ENCODE measurements at places on chromosomes 4 and X.

DNA sequence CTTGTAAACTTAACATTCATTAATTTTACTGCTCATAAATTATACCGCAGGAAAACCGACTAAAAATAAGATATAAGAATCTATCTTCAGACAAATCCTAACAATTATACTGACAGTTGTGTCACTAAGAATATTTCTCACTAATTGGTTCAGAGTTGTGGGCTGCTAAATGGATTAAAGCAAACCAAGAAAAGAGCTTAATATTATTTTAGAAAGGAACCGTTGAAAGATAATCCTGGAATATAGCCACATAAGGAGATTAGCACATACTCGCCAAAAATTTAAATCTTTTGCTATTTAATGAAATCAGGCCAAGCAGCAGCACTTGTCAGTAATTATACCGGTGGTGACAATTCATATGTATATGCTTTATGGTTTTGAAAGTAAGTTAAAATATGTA lies 132.8 kb downstream of the SLIT2 start:
- H3K27me3 ChIP-seq: no peaks in the 10 kb centered on the region
- H3K27ac ChIP-seq: no peak overlapping the region
- no peak for DNase-seq
- H3K36me3 ChIP-seq: no peaks in the 10 kb centered on the region
- H3K4me1 ChIP-seq: no peaks in the 10 kb centered on the region
- no peak overlapping the region for H3K4me3 ChIP-seq

DNA sequence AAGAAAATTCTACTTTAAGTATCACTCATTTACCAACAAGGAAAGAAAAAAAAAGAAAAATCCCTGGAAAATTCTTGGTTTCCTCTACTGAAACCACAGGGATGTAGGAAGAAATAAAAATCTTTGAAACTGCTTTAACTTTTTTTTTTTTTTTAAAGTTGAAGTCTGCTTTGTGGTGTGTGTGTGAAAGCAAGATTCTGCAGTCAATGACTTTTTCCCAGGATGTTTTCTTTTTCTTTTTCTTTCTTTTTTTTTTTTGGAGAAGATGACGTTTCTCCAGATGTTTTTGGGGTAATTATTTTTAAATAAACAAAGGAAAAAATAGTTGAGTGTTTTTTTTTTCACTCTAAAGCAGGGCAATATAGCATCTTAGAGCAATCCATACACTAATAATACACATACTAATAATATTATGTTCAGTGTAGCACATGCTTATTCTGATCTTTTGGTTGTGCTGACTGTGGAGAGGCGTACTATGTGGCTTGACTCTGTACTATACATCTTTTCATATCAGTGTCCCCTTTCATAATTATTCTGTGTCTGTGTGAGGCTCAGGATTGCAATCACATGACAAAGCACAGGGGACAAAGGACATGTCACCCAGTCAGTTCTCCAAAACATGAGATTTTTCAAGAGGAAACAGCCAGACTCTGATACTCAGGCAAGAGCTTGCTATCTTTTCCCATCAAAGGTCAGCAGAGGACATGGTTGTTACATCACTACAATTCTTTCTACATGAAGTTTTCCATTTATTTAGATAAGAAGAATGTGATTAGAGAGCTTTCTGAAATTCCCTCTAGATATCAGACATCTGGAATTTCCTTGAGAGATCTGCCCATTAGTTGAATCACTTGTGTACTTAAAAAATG lies 111.0 kb downstream of the PDE5A start:
- no peak overlapping the region for H3K27ac ChIP-seq
- H3K4me3 ChIP-seq: no peak overlapping the region
- no peaks in the 10 kb centered on the region for H3K4me1 ChIP-seq
- H3K36me3 ChIP-seq: no peaks in the 10 kb centered on the region

- no peak overlapping the region for H3K4me3 ChIP-seq
- no peak overlapping the region for H3K27ac ChIP-seq
- no peaks in the 10 kb centered on the region for H3K27me3 ChIP-seq
- no peaks in the 10 kb centered on the region for H3K4me1 ChIP-seq
Measured at GRCh38 chr4:99507349-99507748, 3.5 kb upstream of the C4orf17 start.

DNA sequence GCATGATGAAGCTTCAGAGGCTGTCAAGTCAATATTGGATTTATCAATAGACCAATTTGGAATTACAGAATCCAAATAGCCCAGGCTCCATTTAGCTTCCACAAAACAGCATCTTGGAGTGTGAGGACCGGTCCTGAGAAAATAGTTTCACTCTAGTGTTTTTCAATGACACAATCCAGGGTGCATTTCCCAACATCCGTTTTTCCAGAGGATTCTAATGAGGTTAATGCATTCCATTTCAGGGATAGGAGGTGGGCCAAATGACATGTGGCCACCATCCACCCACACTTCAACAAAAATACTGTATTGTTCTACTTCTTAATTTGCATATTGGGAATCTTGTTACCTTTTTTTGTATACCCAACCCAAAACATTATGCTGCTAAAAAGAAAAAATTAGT lies 229.8 kb upstream of the LDB2 start:
- no peak for DNase-seq
- H3K4me1 ChIP-seq: peaks cover 3% of the 10 kb centered on the region
- H3K4me3 ChIP-seq: no peak overlapping the region
- H3K36me3 ChIP-seq: no peaks in the 10 kb centered on the region
- no peak overlapping the region for H3K27ac ChIP-seq

GRCh38 chr4:158710814-158711213 lies 12.4 kb downstream of the PPID start:
- H3K4me3 ChIP-seq: no peak overlapping the region
- no peak overlapping the region for H3K27ac ChIP-seq
- H3K27me3 ChIP-seq: peaks cover 2% of the 10 kb centered on the region
- H3K4me1 ChIP-seq: no peaks in the 10 kb centered on the region
- H3K36me3 ChIP-seq: 0 out of 2 replicates have a peak, but pooled peaks cover 2% of the 10 kb centered on the region
- no peak for DNase-seq

DNA sequence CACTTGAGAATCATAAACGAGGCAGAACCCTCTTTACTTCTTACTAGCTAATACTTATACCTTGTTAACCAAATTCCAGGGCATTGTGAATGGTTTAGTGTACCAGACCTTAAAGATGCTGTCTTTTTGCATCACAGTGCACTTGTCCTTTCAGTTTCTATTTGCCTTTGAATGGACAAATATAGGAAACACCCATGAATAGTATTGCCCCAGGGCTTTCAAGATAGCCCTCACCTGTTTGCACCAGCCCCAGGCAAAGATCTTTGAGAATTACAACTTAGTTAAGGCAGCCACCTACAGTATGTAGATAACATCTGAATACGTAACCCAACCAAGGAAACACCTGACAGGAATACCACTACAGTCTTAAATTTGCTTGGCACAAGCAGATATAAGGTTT lies 60.8 kb upstream of the CT45A1 start:
- H3K36me3 ChIP-seq: no peaks in the 10 kb centered on the region
- no peaks in the 10 kb centered on the region for H3K27me3 ChIP-seq
- no peak overlapping the region for H3K27ac ChIP-seq
- H3K4me3 ChIP-seq: no peak overlapping the region
- DNase-seq: no peak
- no peaks in the 10 kb centered on the region for H3K4me1 ChIP-seq

DNA sequence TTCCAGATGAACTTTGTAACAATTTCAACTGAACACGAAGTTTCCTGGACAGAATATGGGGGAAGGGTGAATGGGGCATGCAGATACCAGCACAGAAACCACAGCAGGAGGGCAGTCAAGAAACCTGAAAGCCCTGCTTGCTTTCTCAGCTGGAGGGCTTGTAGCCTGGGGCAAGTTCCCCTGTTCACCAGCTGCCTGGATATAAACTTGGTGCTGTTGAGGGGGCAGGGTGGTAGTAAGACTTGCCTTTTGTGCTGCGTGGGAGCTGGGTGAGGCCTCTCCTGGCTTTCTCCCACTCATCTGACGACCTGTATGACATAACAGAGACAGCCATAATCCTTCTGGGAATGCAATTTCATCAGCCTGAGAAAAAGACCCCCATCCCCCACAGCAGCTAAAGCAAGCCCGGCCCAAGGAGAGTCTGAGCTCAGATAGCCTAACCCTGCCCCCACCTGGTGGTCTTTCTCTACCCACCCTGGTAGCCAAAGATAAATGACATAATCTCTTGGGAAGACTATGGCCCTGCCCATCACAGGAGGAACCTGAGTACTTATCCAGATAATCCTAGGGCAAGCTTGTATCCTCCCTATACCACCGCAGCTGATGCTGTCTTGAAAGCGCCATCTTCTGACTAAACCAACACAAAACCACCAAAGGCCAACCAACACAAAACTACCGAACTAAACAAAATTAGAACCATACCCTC lies 234.3 kb downstream of the LAS1L start:
- no peaks in the 10 kb centered on the region for H3K36me3 ChIP-seq
- no peaks in the 10 kb centered on the region for H3K4me1 ChIP-seq
- no peaks in the 10 kb centered on the region for H3K27me3 ChIP-seq
- DNase-seq: peak; percentile 47

- peaks cover 9% of the 10 kb centered on the region for H3K36me3 ChIP-seq
- no peak overlapping the region for H3K4me3 ChIP-seq
- H3K4me1 ChIP-seq: no peaks in the 10 kb centered on the region
Measured at GRCh38 chr4:1207603-1208265, 35.4 kb upstream of the SPON2 start.

- peak overlapping the region; percentile 57 for H3K4me3 ChIP-seq
- no peaks in the 10 kb centered on the region for H3K27me3 ChIP-seq
- H3K36me3 ChIP-seq: no peaks in the 10 kb centered on the region
- H3K27ac ChIP-seq: no peak overlapping the region
Measured at GRCh38 chrX:106612393-106612763, 600 bp downstream of the RADX start.

- H3K27me3 ChIP-seq: no peaks in the 10 kb centered on the region
- no peak overlapping the region for H3K4me3 ChIP-seq
- no peak for DNase-seq
- H3K36me3 ChIP-seq: no peaks in the 10 kb centered on the region
- H3K27ac ChIP-seq: no peak overlapping the region
- H3K4me1 ChIP-seq: no peaks in the 10 kb centered on the region
Measured at GRCh38 chr4:43776371-43776770, 672.2 kb downstream of the KCTD8 start.

DNA sequence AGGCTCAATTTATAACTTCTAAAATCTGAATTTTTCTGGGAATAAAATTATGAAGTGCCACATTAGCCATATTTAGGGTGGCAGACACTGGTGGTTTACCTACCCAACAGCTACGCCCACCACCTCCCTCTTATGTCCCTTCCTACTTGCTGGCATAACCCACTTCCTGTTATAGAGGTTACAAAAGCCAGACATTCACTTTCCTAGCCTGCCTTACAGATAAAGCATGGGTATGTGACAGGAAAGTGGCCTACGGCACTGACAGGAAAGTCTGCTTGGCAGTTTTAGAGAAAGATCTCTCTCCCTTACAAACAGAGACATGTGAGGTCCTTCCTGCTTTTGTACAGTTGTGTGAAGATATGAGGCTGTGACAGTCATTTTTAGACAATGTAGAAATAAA lies 12.4 kb downstream of the DDX53 start:
- H3K36me3 ChIP-seq: no peaks in the 10 kb centered on the region
- no peak overlapping the region for H3K27ac ChIP-seq
- H3K4me3 ChIP-seq: no peak overlapping the region
- DNase-seq: no peak

DNA sequence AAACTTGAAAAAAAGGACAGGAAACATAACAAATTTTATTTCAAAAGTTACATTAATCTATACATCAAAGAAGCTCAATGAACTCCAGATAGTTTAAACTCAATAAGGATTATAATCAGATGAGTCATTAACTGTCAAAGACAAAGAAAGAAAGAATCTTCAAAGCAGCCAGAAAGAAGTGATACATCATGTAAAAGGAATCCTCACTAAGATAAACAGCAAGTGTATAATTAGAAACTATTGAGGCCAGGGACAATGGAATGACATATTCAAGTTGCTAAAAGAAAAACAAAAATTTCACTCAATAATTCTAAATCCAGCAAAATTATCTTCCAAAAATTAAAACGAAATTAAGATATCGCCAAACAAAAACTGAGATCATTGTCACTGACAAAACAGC lies 161.6 kb upstream of the NWD2 start:
- H3K36me3 ChIP-seq: no peaks in the 10 kb centered on the region
- no peak overlapping the region for H3K27ac ChIP-seq
- no peaks in the 10 kb centered on the region for H3K4me1 ChIP-seq
- H3K4me3 ChIP-seq: no peak overlapping the region

GRCh38 chrX:131795442-131796229 lies 227.5 kb upstream of the STK26 start:
- no peak overlapping the region for H3K4me3 ChIP-seq
- no peaks in the 10 kb centered on the region for H3K4me1 ChIP-seq
- DNase-seq: no peak

GRCh38 chr4:183405303-183405702 lies 39.1 kb upstream of the CDKN2AIP start:
- no peaks in the 10 kb centered on the region for H3K4me1 ChIP-seq
- H3K36me3 ChIP-seq: no peaks in the 10 kb centered on the region
- DNase-seq: no peak
- no peak overlapping the region for H3K27ac ChIP-seq
- no peak overlapping the region for H3K4me3 ChIP-seq

DNA sequence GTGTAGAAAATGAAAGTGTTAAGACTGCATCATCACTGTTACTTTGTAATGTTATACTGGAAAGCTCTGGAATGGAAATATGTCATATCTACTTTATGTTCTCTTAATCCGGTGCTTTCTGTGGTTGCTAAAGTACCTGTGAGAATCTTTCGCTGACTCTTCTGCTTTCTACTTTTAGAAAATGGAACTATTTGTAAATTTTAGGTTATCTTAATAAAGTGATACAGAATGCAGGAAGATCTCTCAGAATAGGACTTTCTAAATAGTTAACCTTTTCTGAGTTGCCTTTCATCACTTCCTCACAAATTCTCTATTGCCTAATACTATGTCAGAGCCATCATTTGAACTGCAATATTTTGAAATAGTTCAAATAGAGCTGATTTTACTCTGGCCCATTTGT lies 69.3 kb downstream of the BMP2K start:
- H3K27me3 ChIP-seq: no peaks in the 10 kb centered on the region
- H3K4me1 ChIP-seq: no peaks in the 10 kb centered on the region
- no peak overlapping the region for H3K4me3 ChIP-seq
- H3K27ac ChIP-seq: no peak overlapping the region

- H3K36me3 ChIP-seq: no peaks in the 10 kb centered on the region
- peak overlapping the region; percentile 79 for H3K27ac ChIP-seq
- H3K27me3 ChIP-seq: no peaks in the 10 kb centered on the region
- H3K4me3 ChIP-seq: peak overlapping the region; percentile 10
- H3K4me1 ChIP-seq: peaks cover 17% of the 10 kb centered on the region
Measured at GRCh38 chr4:38667085-38667893, 3.3 kb downstream of the KLF3 start.

DNA sequence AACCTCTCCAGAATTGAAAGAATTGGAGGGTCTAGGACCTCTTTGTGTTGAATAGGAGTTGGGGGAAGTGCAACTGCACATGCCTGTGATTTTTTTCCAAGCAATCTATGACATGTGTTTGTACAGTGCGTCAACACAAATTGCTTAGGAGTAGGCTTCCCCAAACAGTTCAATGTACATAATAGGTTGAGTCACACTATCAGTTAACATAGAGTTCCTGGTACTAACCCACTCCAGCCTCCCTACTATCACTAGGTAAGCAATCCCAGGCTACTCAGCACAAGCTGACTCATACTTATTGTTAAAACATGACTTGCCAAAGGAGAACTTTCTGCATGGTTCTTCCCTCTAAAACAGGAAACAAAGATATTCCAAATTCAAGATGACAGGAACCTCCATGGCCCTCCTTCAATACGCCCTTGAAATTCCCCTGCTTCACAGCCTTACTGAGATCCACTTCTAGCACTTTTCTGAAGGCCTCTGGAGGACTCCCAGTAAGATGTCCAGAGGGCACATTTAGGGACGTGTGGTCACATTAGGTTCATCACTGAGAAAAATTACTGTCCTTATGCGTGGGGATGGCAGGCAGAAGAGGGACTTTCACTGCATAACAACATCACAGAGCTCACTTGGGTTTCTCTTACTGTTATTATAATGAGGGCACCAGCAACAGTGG lies 8.4 kb upstream of the VSIG1 start:
- no peaks in the 10 kb centered on the region for H3K36me3 ChIP-seq
- H3K27ac ChIP-seq: no peak overlapping the region
- no peaks in the 10 kb centered on the region for H3K27me3 ChIP-seq
- H3K4me1 ChIP-seq: no peaks in the 10 kb centered on the region
- no peak overlapping the region for H3K4me3 ChIP-seq
